Transverse colon (tissue), 4 donors: ENCODE measurements at places on chromosomes 3 and 15. TPM values are rescaled to one million over a fixed set of nuclear protein-coding genes. Genes with fewer than 3 reads are reported as not detected.

Gene PLEKHO2
- 4.6 TPM for total RNA-seq

- H3K36me3 ChIP-seq, result no peaks in the 10 kb centered on the region
- H3K4me3 ChIP-seq, result no peak overlapping the region
- no peaks in the 10 kb centered on the region for H3K4me1 ChIP-seq
- H3K27me3 ChIP-seq, result no peaks in the 10 kb centered on the region
- no peak for DNase-seq
- H3K27ac ChIP-seq, result no peak overlapping the region
These were observed 181.7 kb upstream of the NSMCE3 start for GRCh38 chr15:29451201-29451781.

DNA sequence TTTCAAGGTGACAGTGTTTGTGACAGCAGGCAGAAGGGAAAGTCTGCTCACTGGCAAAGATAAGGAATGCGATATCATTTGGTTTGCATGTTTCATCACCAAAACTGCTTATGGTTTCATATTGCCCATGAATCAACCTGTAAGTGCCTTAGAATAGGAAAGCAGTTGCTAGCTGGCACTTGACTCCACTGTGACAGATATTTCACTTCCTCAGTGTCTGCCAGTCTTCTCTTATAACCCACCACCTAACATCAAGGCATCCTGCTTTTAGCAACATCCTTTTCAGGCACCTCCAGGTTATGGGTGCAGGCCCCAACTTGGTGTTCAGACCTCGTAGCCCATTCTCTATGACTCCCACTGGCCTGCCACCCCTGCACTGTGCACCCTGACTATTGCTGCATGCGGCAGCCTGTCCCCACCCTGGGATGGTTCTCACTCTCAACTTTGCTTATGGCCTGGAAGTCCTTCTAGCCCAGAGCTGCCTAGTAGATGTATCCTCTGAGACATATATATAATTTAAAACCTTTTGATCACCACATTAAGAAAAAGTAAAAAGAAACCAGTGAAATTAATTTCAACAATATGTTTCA, 154.4 kb upstream of the RARB start:
- no peak overlapping the region for H3K27ac ChIP-seq
- no peaks in the 10 kb centered on the region for H3K4me1 ChIP-seq
- H3K36me3 ChIP-seq, result no peaks in the 10 kb centered on the region
- H3K4me3 ChIP-seq, result no peak overlapping the region
- no peak for DNase-seq
- no peaks in the 10 kb centered on the region for H3K27me3 ChIP-seq

Gene ANKRD34C
- total RNA-seq, result not detected

DNA sequence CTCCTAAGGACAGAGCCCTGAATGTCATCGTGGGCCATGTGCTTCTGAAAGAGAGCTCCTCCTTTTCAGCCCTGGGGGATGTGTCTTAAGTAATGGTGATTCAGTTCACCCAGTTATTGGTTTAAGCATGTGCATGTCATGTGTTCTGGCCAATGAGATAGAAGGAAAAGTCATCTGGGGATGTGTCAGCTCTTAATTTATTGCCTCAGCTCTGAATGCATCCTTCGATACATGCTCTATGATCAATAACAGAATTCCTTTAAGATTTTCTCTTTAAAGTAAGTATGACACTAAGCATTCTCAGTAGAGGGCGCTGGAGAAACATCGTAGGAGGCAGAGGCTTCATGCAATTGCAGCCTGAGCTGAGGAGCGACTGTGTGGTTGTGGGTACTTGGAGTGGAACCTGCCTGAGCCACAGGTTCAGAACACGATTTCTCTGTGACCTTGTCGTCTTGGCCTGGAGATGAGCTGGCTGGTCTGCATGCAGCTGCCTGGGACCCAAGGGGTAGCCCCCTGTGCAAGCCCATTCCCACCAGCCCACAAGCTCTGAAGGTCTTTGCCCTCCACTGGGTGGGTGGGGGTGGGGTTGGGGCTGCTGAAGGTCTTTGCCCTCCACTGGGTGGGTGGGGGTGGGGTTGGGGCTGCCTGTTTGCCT, 69.5 kb downstream of the C3orf38 start:
- no peak overlapping the region for H3K4me3 ChIP-seq
- H3K27me3 ChIP-seq, result no peaks in the 10 kb centered on the region
- no peaks in the 10 kb centered on the region for H3K4me1 ChIP-seq
- no peak overlapping the region for H3K27ac ChIP-seq

DNA sequence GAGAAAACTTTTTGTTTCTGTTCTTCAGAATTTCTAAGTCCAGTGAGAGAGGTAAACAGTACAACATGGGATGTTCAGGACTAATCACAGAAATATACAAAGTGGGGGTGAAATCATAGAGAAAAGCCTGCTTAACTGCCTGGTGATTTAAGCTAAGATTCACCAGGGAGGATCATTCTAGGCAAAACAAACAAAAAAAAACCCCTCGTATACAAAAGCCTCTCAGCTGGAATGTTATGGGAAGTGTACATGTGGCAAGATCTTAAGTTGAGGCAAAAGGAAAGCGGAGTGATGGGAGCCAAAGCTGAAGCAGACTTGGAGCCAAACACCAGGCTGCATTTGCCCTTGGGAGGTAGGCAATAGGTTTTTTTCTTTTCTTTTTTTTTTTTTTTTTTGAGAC, 40.0 kb upstream of the TJP1 start:
- H3K36me3 ChIP-seq, result no peaks in the 10 kb centered on the region
- H3K27me3 ChIP-seq, result no peaks in the 10 kb centered on the region
- H3K27ac ChIP-seq, result no peak overlapping the region
- no peak for DNase-seq
- no peaks in the 10 kb centered on the region for H3K4me1 ChIP-seq
- no peak overlapping the region for H3K4me3 ChIP-seq
